ENCODE measurements at places on chromosomes 12 and 14.

DNA sequence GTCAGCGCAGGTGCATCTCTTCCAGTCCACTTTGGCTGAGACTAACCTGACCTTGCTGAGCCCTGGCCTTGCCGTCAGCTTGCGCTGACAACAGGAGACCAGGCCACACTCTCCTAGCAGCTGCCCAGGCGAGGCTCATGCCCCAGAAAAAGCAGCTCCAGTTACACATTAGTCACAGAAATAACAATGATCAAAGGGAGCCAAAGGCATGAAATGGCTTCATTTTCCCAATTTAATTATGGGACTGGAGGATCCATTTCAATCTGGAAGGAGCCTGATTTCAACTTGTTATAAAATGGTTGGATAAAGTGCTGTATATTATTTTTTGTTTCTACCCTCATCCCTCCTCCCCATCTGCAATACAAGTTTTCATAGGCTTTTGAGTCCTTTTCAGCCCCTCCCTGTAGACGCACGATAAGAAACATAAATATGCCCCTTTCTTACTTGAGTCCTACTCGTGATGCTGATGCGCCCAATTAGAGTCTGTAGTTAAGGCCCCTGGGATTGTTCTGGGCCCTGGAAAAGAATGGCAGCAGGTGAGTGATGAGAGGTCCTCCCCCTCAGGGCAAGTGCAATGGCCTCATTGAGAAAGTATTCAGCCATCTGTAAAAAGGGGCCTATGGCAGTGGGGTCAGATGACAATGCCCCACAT lies 376.0 kb downstream of the C12orf75 start:
- DNase-seq: peak; percentile 36

GRCh38 chr14:62934439-62934838 lies 110.8 kb downstream of the KCNH5 start:
- DNase-seq: peak; percentile 8

DNA sequence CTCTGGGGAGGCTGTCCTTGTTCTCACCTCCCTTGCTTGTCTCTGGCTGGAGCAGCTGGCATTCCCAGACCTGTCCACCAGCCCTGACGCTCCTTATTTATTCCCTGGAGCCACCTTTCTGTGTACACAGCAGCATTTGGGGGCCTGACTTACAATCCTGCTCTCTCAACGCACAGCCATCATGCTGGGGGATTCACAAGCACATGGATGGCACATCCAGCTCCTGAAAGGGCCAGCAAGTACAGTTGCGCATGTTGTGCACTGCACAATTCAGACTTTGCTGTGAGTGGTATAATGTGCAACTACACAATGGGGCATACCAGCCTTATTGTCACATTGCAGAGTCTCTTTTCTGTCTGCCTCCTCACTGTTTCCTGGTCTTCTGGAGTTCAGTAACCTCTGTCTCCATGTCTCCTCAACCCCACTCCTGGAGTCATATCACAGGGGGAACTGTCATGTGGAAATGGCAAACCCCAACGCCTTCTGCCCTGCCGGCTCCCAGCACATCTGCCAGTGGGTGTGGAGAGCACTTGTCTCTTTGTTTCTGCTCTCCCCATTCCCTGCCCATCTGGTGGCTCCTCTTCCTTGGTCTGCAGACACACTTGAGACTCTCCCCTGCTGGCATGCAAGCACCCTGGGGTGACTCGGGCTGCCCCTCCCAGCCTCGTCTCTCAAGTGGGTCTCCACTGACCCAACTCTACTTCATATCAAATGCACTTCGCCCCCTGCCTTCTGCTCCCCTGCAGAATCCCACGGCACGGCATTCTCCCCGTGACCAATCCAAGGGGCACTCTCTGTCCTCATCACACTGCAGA lies 41.2 kb upstream of the MEG3 start:
- peak; percentile 86 for DNase-seq

GRCh38 chr14:99314623-99315022 lies 42.6 kb upstream of the BCL11B start:
- no peak for DNase-seq

DNA sequence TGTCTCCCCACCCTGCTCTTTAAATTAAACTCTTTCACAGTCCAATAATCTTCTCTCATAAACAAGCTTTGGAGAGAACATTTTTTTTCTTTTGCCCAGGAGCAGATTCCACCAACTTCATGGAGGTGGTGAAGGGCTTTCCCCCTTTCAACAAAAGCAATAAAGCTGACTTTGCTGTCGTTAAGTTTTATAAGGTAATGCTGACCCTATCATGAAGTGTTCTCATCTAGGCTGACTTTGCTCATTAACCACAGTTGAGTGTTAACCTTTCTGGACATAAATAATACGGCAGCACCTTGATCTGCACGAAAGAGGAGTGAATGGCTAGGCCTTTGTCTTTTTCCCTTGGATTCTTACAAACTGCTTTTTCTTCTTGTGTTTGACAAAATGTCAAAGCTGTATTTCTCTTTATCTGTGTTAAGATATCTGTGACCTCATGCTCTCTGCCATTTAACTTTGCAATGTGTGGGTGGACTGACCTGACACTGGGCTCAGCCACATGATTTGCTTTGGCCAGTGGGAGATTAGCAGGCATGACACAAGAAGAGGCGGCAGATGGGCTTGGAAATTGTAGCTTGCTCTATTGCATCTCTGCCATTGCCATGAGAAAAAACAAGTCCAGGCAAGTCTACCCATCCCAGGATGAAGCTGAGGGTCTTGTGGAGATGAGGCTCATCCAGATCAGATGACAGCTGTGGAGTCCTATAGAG lies 470.9 kb upstream of the CCDC196 start:
- DNase-seq: no peak

- DNase-seq: peak; percentile 73
Measured at GRCh38 chr12:81206429-81206828, 128.6 kb downstream of the ACSS3 start.
